ENCODE measurements at places on chromosomes 12 and 14.

GRCh38 chr12:3732901-3733300, 20.0 kb downstream of the CRACR2A start:
- no peak for DNase-seq

DNA sequence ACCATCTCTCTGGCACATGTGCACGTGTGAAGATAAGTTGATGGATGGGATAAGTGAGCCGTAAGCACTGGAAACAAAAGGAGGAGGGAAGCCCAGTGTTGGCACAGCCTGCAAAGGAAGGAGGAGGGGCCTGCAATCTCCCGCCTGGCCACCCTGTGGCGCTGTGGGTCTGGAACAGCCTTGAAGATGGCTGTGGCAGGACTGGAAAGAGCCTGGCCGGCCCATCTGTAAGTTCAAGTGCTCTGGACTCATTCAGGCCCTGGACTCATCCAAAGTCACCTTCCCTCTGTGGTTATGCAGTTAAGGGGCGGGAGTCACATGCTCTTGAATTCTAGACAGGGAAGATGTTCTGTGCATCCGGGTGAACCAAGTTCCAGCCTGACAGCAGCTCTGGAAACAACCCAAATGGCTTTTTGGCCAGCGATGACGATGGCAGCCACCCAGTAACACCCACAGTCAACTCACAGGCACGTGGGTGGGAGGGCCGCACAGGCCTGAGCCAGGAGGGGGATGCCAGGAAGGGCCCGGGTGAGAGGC, 50.4 kb downstream of the CHGA start:
- peak; percentile 72 for DNase-seq

DNA sequence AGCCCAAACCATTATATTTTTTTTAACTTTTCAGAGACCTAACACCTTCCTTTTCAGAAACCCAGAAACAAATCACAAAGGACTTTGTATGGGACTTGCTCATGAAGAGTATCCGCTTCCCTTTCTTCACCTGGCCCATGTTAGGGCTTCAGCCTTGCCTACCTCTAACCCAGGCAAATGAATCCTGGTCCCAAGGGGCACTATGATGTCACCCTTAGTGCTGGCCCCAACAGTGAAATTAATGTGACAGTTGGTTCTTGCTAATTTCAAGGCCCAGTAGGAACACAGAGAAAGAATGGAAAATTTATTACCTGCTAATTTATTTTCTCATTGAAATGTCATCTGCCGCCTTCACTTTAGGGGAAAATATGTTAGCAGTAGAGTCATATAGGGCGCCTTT, 179.8 kb upstream of the NRXN3 start:
- DNase-seq: no peak

- DNase-seq: no peak
These were observed 113.4 kb downstream of the LGMN start for GRCh38 chr14:92635031-92635430.

GRCh38 chr12:99522456-99522855, 125.1 kb upstream of the GARIN6 start:
- no peak for DNase-seq

- DNase-seq: no peak
These were observed 86.0 kb downstream of the AEBP2 start for GRCh38 chr12:19525274-19525673.

GRCh38 chr14:60815371-60815770, 80.8 kb downstream of the MNAT1 start:
- no peak for DNase-seq

GRCh38 chr14:30768791-30769190, 105.6 kb upstream of the COCH start:
- DNase-seq: no peak

DNA sequence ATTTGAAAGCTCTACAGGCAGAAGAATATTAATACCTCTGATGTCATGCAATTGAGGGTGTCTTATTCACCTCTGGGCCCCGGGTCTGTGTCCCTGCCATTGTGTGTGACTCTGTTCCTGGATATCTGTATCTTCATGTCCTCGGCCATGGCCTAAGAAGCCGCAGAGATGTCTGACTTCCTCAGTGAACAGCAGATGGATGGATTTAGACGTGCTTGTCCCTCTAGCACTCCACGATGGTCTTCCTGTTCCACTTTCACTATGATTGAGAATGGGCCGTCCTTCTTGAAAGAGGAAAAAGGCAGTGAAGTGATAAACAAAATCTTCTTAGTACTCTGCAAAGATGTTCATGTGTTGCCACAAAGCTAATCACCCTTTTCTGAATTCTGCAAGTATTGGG, 217.4 kb downstream of the SLC41A2 start:
- DNase-seq: no peak

DNA sequence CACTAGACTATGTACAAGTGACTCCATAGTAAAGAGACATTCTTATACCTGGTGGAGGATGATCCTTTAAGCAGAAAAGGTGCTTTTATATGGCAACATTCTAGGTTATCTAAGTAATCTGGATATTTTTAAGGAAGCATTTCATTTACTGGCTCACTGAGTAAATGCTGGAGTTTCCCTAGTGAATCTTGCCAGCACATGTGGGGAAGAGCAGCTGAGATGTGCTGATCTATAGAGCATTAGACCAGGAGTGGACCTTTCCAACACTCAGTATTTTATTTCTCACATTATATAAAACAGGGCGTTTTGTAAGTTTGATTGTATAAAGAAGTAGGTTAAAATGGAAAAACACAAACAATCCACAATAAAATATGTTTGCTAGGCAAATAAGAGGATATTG, 478.5 kb downstream of the ATP23 start:
- DNase-seq: no peak

DNA sequence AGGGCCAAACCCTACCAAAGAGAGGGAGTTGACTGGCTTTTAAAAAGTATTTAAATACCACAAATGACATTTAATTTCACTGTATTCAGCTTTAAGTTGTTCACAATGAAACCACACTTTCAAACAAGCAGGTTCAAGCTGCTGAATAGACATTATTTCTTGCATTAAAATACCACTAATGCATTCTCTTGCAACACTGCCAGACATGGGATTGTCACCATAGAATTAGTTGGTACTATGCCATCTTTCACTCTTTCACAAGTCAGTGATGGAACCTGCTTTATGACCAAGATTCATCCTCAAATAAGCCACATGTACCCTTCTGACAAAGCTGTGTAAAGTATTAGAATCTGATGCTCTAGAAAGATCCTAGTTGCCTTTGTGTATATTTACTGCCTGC, 239.4 kb downstream of the PAWR start:
- peak; percentile 9 for DNase-seq

- DNase-seq: no peak
These were observed 67.7 kb upstream of the ARHGAP5 start for GRCh38 chr14:32009221-32009975.

- peak; percentile 40 for DNase-seq
These were observed 117.1 kb upstream of the FRMD6 start for GRCh38 chr14:51534610-51535011.

DNA sequence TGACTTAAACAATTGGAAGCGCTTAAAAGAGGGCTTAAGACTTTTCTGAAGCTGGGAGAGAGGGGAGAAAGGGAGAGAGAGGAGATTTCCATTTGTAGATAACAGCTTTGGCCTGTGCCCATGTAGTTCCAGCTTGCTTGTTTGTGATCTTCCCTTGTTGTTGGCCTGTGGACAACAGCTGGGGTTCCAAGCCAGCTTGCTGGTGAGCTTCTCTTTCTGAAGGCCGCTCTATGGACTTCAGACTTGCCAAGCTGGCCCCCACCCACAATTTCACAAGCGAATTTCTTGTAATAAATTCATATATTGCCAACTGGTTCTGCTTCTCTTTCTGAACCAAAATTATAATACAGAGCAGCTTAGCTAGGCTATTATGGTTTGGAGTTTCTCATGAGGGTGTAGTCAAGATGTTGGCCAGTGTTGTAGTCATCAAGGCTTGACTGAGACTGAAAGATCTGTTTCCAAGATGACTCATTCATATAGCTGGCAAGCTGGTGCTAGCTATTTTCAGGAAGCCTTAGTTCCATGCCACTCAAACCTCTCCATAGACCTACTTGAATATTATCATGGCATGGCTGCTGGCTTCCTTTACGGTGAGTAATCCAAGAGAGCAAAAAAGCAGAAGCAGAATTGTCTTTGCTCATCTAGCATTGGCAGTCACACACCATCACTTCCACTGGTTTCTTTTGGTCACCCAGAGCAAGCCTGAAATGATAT, 89.4 kb downstream of the ATP23 start:
- DNase-seq: no peak

DNA sequence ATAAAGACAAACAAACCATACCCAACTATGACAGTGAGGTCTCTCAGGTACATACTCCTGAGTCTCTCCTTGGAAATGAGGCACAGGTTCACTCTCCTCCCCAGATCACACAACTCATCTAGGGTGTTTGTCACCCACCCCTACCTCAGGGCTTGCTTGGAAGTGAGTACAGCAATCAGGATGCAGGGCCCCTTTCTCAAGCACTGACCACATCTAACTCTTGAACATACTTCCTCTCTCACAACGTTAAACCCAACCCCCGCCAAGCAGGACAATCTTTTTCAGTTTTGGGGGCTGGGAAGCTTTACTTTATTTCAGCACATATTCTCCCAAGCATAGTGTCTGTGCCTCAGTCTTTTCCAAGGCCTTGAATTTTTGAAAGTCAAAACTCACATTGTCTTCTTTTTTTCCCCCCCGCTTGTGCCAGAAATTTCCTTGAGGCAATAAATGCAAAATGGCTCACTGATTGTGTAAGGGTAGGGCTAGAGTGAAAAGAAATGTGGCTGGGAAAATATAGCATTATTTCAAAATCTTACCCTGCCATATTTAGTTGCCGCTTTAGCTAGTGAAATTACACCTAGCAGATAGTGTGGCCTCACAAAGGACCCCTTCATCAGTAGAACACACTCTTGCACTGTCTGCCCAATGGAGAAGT, 2.4 kb upstream of the GPR65 start:
- DNase-seq: no peak

DNA sequence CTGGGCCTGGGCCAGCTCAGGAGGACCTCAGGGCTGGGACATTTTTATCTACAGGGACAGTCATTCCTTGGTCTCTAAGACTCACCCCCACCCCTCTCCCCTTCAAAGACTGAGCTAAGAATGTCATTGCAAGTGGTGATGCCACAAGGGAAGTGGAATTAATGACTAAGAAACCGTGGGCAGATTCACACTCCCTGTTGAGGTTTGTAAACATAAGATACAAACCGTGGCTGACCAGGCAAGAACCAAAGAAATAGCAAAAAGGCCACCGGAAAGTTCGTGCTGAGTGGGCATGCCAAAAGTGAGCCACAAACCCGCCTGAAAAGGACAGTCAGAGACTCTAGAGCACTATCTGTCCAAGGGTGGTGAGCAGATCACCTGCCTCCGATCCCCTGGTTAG, 25.7 kb downstream of the NUAK1 start:
- peak; percentile 53 for DNase-seq

GRCh38 chr12:113788020-113788856, 177.9 kb downstream of the RBM19 start:
- DNase-seq: peak; percentile 33

DNA sequence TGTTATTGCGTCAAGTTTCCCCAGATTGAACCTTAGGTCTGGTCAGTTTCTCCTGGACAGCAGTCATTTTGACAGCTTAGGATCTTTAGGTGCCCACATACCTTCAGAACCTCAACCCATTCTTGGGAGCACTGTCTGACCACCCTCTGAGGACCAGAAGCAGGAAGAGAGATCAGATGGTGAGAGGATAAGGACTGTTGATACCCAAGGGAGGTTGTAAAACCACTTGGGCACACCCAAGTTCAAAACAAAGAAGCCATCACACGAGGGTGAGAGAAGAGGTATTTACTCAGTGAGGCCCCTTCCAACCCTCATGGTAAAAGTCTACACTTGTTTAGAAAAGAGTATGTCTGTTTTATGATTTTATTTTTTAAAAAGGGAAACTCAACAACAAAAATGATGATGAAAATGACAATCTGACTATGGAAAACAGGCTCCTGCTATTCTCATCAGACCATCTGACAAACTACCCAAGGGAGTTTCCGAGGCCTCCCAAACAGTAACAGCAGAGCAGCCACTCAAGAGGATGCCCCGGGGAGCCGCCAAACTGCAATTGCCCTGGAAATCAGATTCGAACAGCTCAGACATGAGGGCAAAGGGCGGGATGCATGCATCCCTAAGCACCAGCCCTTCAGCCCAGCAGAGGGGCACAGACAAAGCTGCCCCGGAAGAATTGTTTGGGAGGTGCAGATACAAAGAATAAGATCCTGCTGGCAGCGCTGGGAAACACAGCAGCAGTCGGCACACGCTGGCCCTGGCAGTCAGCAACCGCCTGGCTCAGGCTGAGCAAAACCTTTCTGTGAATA, 162.6 kb upstream of the PLEKHG7 start:
- DNase-seq: no peak

- no peak for DNase-seq
These were observed 31.9 kb downstream of the RDH12 start for GRCh38 chr14:67733616-67734015.

DNA sequence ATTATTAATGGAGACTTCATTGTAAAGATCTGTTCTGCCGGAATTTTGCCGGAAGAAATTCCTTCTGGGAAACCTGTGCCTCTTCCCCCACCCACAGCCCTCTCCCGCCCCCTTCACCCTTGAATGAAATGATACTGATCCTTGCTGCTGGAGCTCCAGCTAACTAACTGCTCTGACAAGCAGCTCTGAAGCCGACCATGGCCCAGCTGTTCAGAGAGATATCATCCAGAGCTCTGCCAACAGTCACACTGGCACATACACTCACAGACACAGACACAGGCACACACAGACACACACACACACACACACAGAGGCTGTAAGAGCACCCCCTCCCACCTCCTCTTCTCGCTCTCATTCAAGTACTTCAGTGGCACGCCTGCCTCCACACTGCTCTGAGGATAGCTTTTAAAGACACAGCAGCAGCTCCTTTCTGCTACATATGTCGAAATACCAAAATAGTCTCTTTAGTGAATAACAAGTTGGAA, 88.6 kb downstream of the R3HDM2 start:
- DNase-seq: peak; percentile 69

GRCh38 chr12:91594715-91595114, 412.1 kb upstream of the DCN start:
- DNase-seq: no peak

- peak; percentile 29 for DNase-seq
These were observed 122.7 kb upstream of the LMNTD1 start for GRCh38 chr12:25675808-25676207.

DNA sequence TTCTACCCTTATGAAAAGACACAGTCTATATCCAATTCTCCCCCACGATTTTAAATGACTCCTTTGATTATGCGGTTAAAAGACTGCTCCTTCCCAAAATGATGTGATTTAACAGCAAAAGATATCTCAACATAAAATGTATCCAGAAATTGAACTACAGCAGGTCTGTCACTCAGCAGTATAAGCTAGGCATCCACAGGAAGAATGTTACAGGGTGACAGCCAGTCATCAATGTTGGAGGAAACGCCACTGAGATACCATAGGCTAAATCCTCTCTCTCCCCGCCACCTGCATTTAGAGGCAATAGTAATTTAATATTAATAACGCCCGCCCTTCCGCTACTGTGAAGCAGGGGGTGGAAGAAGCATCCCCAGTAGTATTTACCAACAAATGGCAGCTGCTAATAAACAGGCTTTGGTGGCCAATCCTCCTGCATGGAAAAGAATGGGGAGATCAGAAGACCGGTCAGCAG, 613 bp downstream of the RECQL start:
- DNase-seq: no peak

GRCh38 chr14:94545131-94545841, 16.0 kb upstream of the SERPINA4 start:
- DNase-seq: peak; percentile 17

- DNase-seq: no peak
These were observed 53.3 kb downstream of the C2CD5 start for GRCh38 chr12:22491034-22491433.

- no peak for DNase-seq
These were observed 22.0 kb upstream of the PPP1R12A start for GRCh38 chr12:79956896-79957295.
